ENCODE measurements at places on chromosomes 5 and 9.

- no peak for DNase-seq
These were observed 17.7 kb upstream of the LMX1B start for GRCh38 chr9:126595982-126596381.

GRCh38 chr5:139468421-139468931, 2.3 kb upstream of the SMIM33 start:
- no peak for DNase-seq

DNA sequence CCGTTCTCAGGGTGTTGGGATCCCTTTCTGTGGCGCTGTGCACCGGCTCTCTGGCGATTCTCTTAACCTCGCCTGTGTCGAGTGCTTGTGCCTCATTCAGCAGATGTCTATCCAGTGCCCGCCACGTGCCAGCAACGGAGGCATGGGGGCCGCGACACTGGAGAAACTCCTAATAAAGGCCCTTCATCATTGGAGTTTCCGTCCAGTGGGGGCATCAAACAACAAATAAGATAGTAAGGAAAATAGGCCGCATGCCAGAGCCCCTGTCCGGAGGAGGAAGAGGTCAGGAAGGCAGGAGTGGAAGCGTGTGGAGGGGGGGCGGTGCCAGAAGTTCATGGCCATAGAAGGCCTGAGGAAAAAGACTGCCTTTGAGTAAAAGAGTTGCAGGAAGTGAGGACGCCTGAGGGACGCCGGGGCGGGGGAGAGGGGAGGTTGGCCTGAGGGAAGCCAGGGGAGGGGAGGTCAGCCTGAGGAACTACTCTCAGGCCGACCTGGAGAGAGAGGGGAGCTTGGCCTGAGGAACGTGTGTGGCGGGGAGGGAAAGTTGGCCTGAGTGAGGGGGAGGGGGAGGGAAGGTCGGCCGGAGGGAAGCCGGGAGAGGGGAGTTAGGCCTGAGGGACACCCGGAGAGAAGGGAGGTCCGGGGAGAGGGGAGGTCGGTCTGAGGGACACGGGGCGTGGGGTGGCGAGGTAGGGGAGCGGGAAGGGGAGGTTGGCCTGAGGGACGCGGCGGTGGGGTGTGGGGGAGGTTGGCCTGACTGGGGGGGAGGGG, 82.2 kb downstream of the CACNA1B start:
- no peak for DNase-seq

- peak; percentile 44 for DNase-seq
These were observed 504 bp upstream of the ZNF618 start for GRCh38 chr9:113875459-113876150.

- DNase-seq, result peak; percentile 9
These were observed 51.4 kb downstream of the ROR2 start for GRCh38 chr9:91898451-91899218.

DNA sequence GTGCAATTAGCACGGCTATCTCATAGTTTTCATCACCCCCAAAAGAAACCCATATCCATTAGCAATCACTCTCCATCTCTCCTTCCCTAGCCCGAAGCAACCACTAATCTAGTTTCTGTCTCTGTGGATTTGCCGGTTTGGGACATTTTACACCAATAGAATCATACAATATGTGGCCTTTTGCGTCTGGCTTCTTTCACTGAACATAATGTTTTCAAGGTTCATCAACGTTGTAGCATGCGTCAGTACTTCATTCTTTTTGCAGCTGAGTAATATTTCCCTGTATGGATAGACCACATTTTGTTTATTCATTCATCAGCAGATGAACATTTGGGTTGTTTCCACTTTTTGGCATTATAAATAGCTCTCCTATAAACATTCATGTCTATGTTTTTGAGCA, 75.4 kb upstream of the TBC1D2 start:
- peak; percentile 52 for DNase-seq

GRCh38 chr5:126794157-126794828, 17.4 kb downstream of the LMNB1 start:
- DNase-seq, result no peak

- DNase-seq, result peak; percentile 6
These were observed at the start of gene MCTP1 for GRCh38 chr5:95284572-95285408. Gene MCTP1 (minus strand): TSS chr5:95285094.

GRCh38 chr9:87213948-87214347, 266.6 kb upstream of the GAS1 start:
- DNase-seq, result peak; percentile 50

DNA sequence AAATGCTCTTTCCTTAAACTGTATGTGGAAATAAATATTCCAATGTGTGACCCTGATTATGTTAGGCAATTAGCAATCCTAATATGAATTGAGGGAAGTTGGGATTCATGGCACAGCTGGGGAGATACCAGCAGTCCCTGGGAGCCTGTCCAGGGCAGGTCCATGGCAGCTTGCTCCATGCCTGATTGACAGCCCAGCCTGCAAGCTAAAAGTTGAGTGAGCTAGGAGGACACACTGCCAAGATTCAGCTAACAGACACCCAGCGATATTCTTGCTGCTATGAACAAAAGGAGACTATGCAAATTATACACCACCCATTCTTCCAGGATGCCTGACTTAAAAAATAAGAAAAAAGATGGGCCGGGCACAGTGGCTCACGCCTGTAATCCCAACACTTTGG, 6.2 kb downstream of the TGFBI start:
- no peak for DNase-seq

DNA sequence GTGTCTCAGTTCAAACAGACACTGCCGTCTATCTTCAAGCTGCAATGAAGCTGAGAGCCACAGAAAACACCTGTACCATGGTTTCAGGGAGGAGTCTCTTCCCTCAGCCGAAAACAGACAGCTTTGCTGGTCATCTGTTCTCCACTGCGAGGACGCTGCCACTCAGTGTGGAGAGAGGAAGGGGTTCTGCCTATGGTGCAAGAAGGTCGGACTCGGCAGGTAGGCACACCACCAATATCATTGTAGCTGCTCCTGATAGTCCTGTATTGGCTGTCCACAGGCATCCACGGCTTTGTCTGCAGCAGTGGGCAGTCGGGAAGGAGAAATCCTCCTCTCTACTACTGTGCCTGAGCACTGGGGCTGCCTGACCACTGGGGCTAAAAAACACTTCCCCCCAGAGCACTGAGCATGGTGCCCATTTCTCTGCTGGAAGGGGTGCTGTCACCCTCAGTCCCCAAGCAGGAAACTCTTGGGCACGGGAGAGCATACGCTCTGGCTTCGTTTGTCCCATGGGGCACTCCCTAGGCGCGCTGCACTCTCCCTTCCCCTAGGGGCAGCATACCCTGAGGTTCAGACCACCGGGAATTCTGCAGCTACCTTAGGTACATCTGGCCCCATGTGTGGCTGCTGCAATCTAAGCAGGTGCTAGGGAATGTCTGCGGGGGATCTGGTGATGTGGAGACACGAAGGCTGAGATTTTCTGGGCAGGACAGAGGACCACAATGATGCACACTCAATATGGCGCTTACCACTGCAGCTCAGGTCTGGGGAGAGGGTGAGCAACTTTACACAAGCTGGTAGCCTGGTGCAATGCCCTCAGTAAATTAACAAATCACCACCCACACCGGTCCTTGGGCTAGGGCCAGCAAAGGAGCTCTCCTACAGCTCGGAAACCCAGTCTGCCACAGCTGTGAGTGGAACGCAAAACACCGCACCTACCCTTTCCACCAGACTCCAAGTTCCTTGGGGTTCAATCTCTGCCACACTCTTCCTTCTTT, 880.9 kb upstream of the SEMA6A start:
- DNase-seq, result no peak

GRCh38 chr5:142826741-142827492, 56.7 kb downstream of the ARHGAP26 start:
- DNase-seq, result peak; percentile 69

- no peak for DNase-seq
These were observed 48.6 kb downstream of the ANXA2R start for GRCh38 chr5:42991404-42992087.

GRCh38 chr9:117826837-117827236, 122.6 kb downstream of the TLR4 start:
- no peak for DNase-seq

DNA sequence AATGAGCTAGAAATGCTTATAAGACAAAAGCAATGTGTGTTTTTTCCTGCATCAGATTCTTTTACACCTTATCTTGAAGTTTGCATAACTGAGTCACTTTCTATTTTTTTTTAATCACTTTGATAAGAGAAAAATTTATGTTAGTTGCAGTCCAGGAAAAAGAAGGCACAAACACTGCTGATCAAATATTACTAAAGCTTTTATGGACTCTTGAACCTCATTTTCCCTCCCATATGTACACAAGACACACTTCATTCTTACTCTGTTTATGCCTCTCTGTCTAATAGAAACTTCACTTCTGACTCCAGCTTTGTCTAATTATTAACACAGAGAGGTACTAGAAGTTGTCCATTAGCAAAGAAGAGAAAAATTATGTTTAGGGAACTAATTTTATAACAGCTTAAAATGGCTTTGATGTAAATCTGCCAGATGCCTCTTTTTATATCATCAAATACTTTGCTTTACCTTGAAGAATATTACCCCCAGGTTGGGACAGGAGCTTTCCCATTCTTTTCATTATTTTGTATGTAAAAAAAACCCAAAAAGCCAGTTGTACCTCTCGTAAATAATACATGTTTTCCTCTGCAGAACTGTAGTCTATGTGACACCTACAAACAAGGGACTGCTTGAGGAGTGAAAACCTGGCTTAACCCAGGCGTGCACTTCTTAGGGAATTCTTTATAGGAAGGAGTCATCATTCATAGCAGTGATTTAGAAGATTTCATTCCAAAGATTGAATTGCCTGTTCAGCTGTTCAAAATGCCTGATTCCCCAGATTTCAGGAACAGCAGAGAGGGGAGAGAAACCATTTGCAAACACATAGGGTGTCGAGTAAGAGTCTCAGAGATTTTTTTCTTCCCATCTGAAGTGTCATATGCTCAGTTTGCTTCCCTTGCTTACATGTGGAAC, 72.6 kb downstream of the DAPK1 start:
- no peak for DNase-seq

DNA sequence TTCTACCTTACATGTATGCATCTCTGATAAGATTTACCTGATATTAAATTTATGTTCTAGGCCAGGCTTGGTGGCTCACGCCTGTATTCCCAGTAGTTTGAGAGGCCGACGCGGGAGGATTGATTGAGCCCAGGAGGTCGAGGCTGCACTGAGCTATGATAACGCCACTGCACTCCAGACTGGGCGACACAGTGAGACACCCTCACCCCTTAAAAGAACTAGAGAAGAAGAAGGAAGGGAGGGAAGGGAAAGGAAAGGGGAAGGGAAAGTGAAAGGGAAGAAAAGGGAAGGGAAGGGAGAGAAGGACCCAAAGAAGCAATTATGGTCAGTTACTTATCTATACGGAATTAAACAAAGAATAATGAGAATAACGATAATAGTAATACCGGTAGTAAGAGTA, 1.2 kb upstream of the RFK start:
- DNase-seq, result no peak

DNA sequence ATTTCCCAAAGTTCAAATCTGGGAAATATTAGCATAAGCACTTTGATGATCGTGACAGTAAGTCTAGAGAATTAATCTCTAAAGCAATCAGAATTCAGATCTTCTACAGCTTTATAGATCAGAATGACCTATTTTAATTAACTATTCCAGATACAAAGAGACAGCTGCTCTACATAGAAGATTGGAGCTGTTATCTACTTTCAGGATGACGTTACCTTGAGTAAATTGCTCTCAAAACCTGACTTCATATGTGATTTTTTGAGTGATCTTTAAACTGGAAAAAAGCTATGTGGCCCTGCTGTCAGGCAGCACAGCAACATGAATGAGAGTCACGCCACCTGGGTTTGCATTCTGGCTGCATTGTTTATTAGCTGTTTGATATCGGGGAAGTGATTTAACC, 259.9 kb upstream of the CDH6 start:
- DNase-seq, result no peak

DNA sequence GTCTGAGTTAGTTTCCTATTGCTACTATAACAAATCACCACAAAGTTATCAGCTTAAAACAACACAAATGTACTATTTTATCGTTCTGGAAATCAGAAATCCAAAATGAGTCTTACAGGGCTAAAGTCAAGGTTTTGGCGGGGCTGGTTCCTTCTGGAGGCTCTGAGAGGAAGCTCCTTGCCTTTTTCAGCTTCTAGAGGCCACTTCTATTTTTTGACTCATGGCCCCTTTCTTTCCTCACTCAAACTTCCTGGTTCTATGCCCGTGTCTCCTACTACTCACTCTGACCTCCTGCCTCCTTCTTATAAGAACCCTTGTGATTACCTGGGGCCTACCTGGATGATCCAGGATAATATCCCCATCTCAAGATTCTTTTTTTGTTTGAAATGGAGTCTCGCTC, 48.2 kb downstream of the GABBR2 start:
- peak; percentile 28 for DNase-seq

- peak; percentile 57 for DNase-seq
These were observed 713.6 kb downstream of the TLE4 start for GRCh38 chr9:80285326-80285725.

- peak; percentile 70 for DNase-seq
These were observed 541 bp downstream of the GNPDA1 start for GRCh38 chr5:142012186-142012785.

- no peak for DNase-seq
These were observed 265.2 kb upstream of the RASA1 start for GRCh38 chr5:87002485-87002884.

GRCh38 chr5:76000582-76000981, 82.6 kb upstream of the SV2C start:
- DNase-seq, result no peak

DNA sequence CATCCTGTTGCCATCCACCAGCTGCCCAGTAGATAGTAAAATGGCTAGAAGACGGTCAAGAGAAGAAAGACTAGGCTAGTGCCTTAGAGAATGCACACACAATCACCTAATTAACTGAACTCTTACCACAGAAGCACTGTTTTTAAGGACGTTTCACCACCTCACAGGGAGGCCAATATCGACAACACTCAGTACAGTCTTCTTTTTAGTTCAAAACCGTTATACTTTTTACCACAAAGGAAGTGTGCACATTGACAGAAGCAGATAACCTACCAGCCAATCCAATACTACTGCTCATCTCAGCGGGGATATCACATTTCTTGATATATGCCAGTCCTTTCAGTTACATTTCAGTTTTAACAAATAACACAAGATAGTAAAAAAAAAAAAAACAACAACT, 122.3 kb downstream of the GNAQ start:
- DNase-seq, result no peak

Data from cardiac fibroblast (primary cell).